ENCODE measurements at places on chromosomes 13 and 19.

DNA sequence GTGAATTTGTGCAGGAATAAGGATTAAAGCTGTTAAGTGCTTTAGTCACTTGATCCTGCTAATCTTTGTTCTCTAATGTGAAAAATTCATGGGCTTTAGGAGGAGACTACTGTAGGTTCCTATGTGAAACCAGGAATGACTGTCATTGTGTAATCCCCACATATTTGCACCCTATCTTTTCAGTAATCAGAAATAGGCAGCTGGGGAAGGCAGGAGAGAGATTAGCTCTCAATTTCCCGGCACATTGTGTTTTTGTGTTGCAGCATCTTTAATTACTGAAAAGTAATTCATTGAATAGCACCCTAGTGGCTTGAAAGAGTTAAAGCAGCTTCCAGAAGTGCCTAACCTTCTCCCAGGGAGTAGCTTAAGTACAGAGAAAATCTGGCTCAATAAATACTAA is 282.9 kb downstream of the OLFM4 start:
- DNase-seq = no peak

DNA sequence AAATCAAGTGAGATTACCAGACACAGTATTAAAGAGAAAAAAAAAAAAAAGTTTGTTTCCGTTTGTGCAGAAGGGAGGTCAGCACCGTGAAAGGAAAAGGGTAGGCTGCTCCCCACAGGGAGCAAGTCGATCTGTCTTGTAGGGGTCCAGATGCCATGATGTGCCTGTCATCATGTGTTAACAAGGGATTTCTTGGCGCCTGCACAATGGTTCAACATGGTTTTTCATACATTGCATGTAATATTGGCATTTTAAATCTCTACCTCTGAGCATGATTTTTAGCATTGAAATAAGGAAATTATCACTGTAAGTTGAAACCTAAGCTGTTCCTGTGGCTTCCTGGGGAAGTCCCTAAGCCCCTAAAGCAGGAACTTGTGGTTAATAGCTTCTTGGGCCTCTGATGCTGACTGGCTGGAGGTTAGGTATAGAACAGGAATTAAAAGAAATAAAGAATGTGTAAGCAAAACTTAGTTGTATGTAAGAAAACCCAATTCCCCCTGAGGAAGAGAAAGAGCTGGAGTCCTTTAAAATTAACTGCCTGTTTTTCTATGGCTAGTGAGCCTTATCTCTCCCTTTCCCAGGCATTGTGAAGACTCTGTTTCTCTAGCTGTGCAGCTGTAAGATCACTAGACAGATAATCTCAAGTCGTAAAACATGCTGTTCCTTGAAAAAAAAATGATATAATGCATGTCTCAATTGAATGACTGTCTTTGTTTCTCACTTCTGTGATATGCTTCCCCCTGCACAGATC is 7.4 kb upstream of the FCGBP start:
- no peak for DNase-seq

DNA sequence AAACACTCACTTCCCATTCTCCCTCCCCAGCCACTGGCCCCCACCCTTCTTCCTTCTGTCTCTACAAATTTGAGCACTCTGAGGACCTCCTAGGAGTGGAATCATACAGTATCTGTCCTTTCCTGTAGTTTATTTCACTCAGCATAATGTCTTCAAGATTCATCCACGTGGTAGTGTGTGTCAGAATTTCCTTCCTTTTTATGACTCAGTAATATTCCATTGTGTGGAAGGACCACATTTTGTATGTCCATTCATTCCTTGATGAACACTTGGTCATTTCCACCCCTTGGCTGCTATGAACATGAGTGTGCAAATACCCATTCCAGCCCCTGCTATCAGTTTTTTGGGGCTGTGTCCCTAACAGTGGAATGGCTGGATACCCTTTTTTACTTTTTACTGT is 9.8 kb downstream of the KLF2 start:
- no peak for DNase-seq

DNA sequence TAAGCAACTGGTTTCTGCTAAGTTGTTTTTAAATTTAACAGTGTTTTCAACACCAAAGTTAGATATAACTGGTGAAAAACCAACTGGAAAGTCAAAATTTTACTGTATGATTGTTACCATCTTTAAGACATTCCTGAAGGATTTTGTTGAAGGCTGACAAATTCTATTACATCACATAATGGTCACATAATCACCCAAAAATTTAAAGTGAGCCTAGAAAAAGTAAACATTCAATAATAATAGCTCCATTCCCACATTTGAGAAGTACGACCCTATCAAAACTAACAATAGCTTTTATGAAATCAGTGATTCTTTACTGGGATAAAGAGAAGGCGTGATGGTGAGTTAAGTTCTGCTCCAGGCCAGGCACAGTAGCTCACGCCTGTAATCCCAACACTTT is 51.6 kb downstream of the USP12 start:
- no peak for DNase-seq

DNA sequence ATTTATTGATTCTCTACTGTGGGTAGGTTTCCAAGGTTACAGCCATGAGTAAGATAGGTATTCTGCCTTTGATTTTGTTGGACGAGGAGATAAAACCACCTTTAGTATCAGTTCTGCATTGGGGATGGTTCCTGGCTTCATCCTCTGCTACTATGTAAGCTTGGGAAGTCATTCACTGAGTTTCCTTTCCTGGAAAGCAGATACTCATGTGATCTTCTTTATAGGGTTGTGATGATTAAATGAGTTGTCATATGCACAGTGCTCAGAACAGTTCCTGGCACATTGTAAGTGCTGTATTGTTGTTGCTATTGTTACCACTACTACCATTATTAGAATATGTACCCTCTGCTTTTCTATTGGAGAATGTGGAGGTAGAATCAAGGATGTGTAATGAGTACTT is 13.1 kb upstream of the WTIP start:
- no peak for DNase-seq
